Mesothelial cell of epicardium (in vitro differentiated cells): ENCODE measurements at places on chromosomes 6 and 20. TPM values are rescaled to one million over a fixed set of nuclear protein-coding genes. Genes with fewer than 3 reads are reported as not detected.

Gene WFDC9
- total RNA-seq, result not detected in 3 replicates

Gene C6orf163
- 9.0 to 11.5 TPM (median 10.0 TPM) in 3 replicates for total RNA-seq

Gene RAET1L
- not detected in 3 replicates for total RNA-seq

Gene SLC17A2
- not detected in 3 replicates for total RNA-seq

Gene PERP
- 54.4 to 57.6 TPM (median 55.6 TPM) in 3 replicates for total RNA-seq

Gene HLA-DRB5
- 0.77 to 1.2 TPM (median 0.87 TPM) in 3 replicates for total RNA-seq

Gene TREM2
- not detected in 3 replicates for total RNA-seq

DNA sequence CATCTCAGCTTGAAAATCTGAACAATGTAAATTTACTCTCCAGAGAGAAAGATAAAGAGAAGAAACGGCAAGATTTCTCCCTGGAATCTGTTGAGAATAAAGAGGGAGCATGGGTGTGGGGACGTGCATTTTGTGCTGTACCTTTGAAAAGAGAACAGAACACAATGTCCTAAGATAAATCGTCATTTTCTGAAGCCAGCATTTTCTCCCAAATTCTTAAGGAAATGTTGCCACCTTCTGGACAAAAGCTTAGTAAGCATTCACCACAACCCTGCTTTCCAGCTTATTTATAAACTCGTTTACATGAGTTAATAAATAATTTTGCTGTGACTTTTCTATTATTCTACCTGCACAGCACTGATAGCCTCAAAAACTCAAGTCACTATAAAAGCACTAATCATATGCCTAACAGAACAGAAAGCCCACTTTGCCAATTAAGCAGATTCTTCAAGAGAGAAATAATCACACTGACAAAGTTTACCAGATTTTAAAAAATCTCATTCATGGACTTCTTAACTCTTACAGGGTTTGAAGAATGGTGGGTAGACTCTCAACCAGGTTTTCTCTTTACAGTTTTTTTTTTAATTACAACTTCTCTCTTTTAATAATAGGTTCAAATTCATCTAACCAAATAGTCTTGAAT is 155.8 kb downstream of the MBOAT1 start:
- peaks cover 10% of the 10 kb centered on the region for H3K4me1 ChIP-seq
- peaks cover 1% of the 10 kb centered on the region for H3K27me3 ChIP-seq
- H3K4me3 ChIP-seq, result no peak overlapping the region
- H3K27ac ChIP-seq, result no peak overlapping the region
- H3K36me3 ChIP-seq, result no peaks in the 10 kb centered on the region

DNA sequence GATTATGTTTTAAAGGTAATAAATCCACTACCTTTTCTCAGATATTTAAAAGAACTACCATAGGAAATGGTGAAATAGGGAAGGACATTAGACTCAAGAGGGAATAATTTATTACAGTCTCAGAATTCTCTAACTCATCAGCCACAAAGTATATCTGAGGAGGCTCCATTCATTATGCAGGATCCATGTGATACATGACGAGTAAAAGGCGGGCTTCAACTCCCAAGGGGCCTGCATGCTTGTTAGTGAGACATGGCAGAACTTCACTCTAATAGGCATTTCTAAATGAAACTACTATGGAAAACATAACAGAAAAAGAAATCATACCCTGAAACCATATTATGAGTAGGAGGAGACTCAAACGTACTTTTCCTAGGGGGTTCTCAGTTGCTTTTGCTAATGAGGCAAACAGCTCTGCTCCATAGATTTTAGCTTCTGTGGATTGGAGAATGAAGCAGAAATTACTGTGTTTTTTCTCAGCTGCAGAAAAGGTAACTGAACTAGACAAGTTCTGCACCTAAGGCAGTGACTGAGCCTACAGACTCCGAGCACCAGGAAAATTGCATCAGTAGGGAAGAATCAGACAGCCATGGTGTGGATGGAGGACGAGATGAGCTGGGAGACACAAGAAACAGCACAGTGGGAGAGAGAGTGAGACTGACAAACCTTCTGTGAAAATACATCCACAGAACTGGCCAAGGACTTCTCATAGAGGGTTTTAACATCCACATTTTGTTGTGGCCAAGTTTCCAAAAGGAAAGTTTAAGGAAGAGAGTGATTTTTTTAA is 254.6 kb upstream of the PRDM1 start:
- no peak overlapping the region for H3K4me3 ChIP-seq
- no peak overlapping the region for H3K27ac ChIP-seq
- no peak for DNase-seq
- peaks cover 6% of the 10 kb centered on the region for H3K4me1 ChIP-seq
- no peaks in the 10 kb centered on the region for H3K36me3 ChIP-seq

DNA sequence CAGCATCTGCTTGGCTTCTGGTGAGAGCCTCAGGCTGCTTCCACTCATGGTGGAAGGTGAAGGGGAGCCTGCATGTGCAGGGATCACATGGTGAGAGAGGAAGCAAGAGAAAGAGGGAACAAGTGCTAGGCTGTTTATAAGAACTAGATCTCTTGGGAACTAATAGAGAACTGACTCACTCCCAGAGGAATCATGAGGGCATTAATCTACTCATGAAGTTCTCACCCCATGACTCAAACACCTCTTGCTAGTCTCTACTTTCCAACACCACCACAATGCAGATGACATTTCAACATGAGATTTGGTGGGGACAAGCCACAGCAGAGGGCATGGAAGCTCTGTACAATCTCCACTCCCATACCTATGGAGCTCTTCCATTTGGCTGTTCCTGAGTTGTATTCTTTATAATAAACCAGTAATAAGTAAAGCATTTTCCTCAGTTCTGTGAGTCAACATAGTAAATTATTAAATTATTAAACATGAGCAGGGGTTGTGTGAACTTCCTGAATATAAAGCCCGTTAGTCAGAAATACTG is 524.1 kb upstream of the NRSN1 start:
- peaks cover 37% of the 10 kb centered on the region for H3K36me3 ChIP-seq
- no peak for DNase-seq
- no peak overlapping the region for H3K27ac ChIP-seq
- H3K27me3 ChIP-seq, result no peaks in the 10 kb centered on the region
- H3K4me3 ChIP-seq, result no peak overlapping the region

DNA sequence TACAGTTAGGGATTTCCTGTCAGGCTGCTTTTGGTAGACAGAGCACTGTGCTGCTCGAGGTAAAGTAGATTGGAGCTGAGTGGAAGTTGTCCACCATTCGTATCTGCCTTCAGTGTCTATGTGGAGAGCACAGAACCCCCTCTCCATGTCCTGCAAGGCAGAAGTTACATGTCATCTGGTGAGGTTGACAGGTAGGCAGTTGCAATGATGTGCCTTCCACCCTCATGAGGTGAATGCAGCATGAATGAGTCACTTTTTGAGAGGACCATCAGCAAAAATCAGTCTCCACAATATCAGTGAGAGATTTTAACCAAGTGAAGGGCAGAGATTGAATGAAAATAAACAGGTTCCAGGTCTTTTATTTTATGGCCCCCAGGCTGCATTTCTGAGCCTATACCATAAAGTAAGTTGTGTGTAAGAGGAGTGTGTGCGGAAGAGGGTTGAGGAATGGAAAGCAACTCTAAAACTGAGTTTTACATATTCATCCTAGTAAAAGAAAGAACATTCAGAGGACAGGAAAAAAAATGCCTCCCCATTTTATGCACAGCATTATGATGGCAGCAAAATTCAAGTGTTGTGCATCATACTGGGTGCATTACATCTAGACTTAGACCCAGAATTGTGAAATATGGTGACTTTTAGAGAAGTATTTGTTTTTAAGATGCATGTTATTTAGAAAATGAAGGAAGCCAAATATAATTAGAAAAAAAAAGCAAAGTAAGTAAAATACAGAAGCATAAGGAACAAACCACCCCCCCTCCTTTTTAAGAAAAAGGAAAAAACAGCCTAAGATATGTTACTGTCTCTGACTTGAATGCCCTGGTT is 15.8 kb downstream of the TRAPPC3L start:
- no peak for DNase-seq
- H3K36me3 ChIP-seq, result no peaks in the 10 kb centered on the region
- H3K27me3 ChIP-seq, result no peaks in the 10 kb centered on the region

DNA sequence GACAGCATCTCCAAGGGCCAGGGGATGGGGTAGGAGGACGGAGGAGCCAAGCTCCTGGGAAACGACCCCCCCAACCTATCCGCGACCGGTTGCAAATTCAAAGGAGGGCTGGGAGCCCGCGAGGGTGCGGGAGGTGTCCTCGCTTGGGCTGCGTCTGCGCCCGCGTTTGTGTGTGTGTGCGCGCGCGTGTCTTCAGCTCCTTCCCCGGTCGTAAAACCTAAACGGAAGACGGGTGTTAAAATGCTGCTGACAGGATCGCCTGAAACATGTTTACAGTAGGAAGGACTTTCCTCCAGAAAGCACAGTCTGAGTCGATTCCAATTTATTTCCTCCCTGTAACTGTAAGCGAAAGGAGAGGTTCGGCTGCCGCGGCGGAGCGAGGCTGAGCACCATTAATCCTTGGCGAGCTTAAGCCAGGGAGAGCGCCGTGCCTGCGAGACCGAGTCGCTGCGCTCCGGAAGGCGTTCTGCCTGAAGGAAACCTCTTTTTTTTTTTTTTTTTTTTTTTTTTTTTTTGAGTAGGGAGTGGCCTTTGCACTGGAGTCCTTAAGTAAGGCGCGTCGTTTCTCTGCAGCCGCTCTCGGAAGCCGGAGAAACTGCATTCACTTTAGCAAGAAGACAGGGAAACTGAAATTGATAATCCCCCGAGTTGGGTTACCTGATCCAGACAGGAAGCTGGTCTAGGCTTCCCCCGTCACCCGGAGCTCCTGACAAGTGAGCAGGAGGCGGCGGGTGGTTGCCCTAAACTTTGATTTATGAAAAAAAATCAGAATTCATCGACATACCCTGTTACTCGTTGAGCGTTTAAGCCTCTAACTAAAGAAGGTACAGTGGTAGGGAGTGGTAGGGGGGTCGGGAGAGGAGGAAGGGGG is 4.8 kb upstream of the SOX4 start:
- peak; percentile 57 for DNase-seq
- H3K36me3 ChIP-seq, result peaks cover 4% of the 10 kb centered on the region
- H3K4me3 ChIP-seq, result peak overlapping the region; percentile 98
- no peaks in the 10 kb centered on the region for H3K27me3 ChIP-seq
- peak overlapping the region; percentile 99 for H3K27ac ChIP-seq
- peaks cover 26% of the 10 kb centered on the region for H3K4me1 ChIP-seq

GRCh38 chr6:110322874-110323242 is 35.3 kb downstream of the METTL24 start:
- no peak for DNase-seq
- H3K4me3 ChIP-seq, result peak overlapping the region; percentile 20
- H3K27me3 ChIP-seq, result no peaks in the 10 kb centered on the region
- peaks cover 90% of the 10 kb centered on the region for H3K4me1 ChIP-seq
- H3K27ac ChIP-seq, result peak overlapping the region; percentile 98
- no peaks in the 10 kb centered on the region for H3K36me3 ChIP-seq

DNA sequence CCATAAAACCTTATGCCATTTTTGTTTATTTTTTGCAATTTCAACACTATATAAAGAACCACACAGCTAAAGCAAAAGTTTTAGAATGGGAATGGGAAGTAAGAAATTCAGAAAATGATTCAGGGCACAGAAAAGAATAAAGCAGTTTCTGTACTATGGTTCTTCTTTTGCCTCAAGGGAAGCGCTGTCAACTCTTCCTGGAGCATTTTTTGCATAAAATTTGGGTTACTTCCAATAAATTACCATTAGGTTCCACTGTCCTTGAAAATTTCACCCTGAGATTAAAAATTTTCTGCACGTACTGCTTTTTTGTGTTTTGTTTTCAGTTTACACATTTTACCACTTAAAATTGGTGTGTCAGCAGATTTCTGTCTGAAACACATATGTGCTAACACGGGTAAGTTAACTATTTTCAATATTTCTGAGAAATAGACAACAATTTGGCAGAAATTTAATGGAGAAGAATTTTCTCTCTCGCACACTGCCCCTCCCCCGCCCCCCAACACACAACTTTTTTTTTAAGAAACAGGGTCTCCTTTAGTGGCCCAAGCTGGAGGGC is 79.6 kb downstream of the ADAT2 start:
- no peak for DNase-seq
- H3K4me3 ChIP-seq, result no peak overlapping the region
- H3K27me3 ChIP-seq, result no peaks in the 10 kb centered on the region

DNA sequence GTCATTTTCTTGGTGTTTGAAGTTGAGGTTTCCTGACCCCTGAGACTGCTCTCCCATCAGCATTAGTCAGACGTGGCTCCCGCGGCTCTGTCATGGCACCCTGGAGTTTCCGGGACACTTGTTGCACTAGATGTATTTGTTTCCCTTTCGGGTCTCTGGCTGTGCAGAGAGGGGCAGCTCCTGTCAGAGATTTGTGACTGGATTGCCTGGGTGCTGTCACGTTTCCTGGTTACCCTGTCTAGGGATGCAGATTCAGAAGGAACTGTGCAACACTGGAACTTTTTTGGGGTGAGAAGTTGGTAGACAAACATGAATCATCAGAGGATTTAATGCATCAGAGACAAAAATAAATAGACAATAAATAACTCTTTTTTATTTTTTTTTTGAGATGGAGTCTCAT is 431.8 kb upstream of the MAN1A1 start:
- H3K4me1 ChIP-seq, result peaks cover 2% of the 10 kb centered on the region
- H3K27me3 ChIP-seq, result no peaks in the 10 kb centered on the region
- H3K4me3 ChIP-seq, result no peak overlapping the region

DNA sequence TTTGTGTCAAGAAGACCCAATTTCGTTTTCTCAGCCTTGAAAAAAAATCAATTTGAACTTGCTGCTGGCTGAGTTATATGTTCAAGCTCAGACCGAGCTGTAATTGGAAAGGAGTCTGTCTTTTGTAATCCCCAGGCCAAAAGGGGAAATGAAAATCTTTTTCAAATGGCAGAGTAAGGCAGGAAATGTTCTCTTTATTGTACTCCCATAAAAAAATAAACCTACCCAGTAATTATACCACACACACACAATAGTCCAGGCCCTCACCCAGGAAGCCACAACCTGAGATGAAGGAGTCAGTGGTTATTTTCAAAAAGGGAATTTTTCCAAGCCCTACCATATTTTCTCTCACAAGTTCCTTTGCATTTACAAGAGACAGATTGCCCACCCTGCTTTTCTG is 45.3 kb downstream of the CLIC5 start:
- peaks cover 34% of the 10 kb centered on the region for H3K4me1 ChIP-seq
- H3K27ac ChIP-seq, result peak overlapping the region; percentile 39
- H3K36me3 ChIP-seq, result peaks cover 2% of the 10 kb centered on the region
- H3K27me3 ChIP-seq, result no peaks in the 10 kb centered on the region

DNA sequence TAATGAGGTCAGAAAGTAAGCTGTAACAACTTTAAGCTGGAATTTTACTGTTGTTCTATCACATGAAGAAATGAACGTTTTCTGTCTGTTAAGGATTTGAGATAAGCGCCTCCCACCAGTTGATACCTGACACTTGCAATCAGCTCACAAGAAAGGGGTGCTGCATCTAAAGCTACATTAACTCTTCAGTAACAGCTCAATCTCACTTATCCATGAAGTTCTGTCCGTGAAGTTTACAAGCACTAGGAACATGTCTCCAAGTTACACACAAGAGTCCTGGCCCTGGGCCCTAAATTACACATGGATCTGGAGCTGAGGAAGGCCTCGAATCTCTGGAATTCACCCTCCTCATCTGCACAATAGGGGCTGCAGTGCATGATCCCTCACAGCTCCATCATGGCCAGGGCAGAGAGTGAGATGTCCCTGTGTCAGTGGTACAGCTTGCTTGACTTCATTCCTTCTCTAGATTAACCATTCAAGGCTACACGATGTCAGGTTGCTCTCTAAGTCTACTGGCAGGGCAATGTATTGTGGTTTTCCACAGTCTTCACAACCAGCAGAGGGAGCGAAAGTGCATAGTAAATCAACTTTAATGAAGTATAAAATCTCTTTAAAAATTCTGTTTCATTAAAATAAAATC is 182.4 kb upstream of the MCHR2 start:
- DNase-seq, result no peak
- peak overlapping the region; percentile 90 for H3K27ac ChIP-seq
- peaks cover 3% of the 10 kb centered on the region for H3K27me3 ChIP-seq
- H3K4me1 ChIP-seq, result peaks cover 37% of the 10 kb centered on the region
- H3K36me3 ChIP-seq, result no peaks in the 10 kb centered on the region

- H3K4me1 ChIP-seq, result no peaks in the 10 kb centered on the region
- no peaks in the 10 kb centered on the region for H3K27me3 ChIP-seq
- no peak overlapping the region for H3K4me3 ChIP-seq
- DNase-seq, result no peak
- H3K36me3 ChIP-seq, result peaks cover 43% of the 10 kb centered on the region
These were observed 27.9 kb downstream of the TAF11 start for GRCh38 chr6:34859951-34860350.
